Endodermal cell (in vitro differentiated cells): ENCODE measurements at places on chromosomes 2 and 18. TPM values are rescaled to one million over a fixed set of nuclear protein-coding genes. Genes with fewer than 3 reads are reported as not detected.

Gene TMEM198
- 3.9 and 4.1 TPM in 2 replicates for total RNA-seq

Gene SH3RF3
- 0.99 to 1.5 TPM (median 1.4 TPM) in 3 replicates for total RNA-seq

Gene ADAM23
- total RNA-seq = 18.1 to 29.1 TPM (median 25.4 TPM) in 3 replicates

Gene DYNAP
- total RNA-seq = not detected in 3 replicates

GRCh38 chr2:72124376-72124775 is 23.3 kb downstream of the CYP26B1 start:
- H3K27ac ChIP-seq = no peak overlapping the region
- H3K27me3 ChIP-seq = peaks cover 16% of the 10 kb centered on the region
- DNase-seq = no peak
- H3K4me3 ChIP-seq = no peak overlapping the region
- no peaks in the 10 kb centered on the region for H3K4me1 ChIP-seq

GRCh38 chr2:218867900-218868299 is 8.3 kb downstream of the WNT6 start:
- H3K27ac ChIP-seq = no peak overlapping the region
- no peaks in the 10 kb centered on the region for H3K36me3 ChIP-seq
- no peaks in the 10 kb centered on the region for H3K4me1 ChIP-seq
- no peak for DNase-seq
- peaks cover 95% of the 10 kb centered on the region for H3K27me3 ChIP-seq
- no peak overlapping the region for H3K4me3 ChIP-seq

GRCh38 chr2:18860179-18860578 is 270.8 kb upstream of the NT5C1B start:
- H3K4me3 ChIP-seq = no peak overlapping the region
- DNase-seq = no peak
- peaks cover 27% of the 10 kb centered on the region for H3K27me3 ChIP-seq
- no peaks in the 10 kb centered on the region for H3K4me1 ChIP-seq
- no peak overlapping the region for H3K27ac ChIP-seq
- H3K36me3 ChIP-seq = no peaks in the 10 kb centered on the region

GRCh38 chr2:237693291-237693994 is 66.1 kb downstream of the LRRFIP1 start:
- peaks cover 4% of the 10 kb centered on the region for H3K4me1 ChIP-seq
- DNase-seq = no peak
- peaks cover 21% of the 10 kb centered on the region for H3K36me3 ChIP-seq
- no peak overlapping the region for H3K27ac ChIP-seq
- H3K27me3 ChIP-seq = no peaks in the 10 kb centered on the region
- H3K4me3 ChIP-seq = peak overlapping the region; percentile 88

DNA sequence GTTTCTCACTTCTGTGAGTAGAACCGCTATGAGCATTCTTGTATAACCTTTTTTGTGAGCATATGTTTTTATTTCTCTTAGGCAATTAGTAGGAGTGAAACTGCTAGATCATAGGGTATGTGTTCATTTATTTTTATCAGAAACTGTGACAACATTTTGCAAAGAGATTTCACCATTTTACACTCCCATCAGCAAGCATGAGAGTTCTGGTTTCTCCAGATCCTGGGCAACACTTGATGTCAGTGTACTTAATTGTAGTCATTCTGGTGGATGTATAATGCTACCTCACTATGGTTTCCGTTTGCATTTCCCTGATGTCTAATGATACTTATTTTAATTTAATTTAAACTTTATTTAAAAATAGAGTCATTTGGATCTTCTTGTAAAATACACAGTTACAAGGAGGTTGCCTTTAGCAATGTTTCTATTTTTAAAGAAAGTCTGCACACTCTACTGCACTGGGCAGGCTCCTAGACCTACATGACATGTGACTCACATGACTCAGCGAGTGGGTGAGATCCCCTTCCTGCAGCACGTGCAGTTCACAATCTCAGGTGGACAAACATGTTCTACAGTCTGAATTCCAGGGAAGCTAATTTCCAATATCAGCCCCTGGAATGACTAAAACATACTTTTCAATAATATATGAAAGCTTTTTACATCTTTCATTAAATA is 127.0 kb upstream of the BCL2L11 start:
- DNase-seq = no peak
- H3K4me3 ChIP-seq = no peak overlapping the region
- no peaks in the 10 kb centered on the region for H3K36me3 ChIP-seq
- H3K27ac ChIP-seq = no peak overlapping the region
- no peaks in the 10 kb centered on the region for H3K27me3 ChIP-seq

DNA sequence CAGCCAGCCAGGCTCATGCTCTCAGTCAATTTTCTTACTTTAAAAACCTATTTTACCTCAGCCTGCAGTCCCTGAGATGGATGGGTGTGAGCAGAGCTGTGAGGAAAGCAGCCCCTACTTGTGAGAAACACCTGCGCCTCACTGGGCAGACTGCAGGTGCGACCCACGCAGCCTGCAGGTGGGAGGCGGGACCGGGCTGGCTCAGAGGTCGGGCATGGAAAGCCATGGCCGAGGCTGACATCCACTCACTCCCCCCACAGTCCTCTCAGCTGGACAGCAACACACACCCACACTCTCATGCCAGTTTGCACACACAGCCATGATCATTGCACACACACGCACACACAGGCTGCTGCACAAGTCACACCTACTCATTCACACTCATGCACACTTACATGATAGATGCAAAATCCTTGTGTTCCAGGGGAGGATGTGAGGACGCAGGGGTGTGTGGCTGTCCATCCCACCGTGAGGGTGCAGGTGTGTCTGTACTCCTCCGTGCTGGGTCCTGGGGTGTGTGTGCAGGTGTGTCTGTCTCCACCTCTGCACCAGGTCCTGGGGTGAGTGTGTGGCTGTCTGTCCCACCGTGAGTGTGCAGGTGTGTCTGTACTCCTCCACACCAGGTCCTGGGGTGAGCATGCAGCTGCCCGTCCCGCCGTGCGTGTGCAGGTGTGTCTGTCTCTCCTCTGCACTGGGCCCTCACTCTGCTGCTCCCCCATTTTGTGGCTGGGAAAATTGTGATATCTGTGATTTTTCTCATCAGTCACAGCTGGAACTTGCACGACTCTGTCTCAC is 166.5 kb downstream of the RTP5 start:
- H3K27ac ChIP-seq = no peak overlapping the region
- H3K36me3 ChIP-seq = no peaks in the 10 kb centered on the region
- no peaks in the 10 kb centered on the region for H3K4me1 ChIP-seq
- no peak overlapping the region for H3K4me3 ChIP-seq
- H3K27me3 ChIP-seq = peaks cover 7% of the 10 kb centered on the region
- peak; percentile 41 for DNase-seq

GRCh38 chr2:32210767-32211408 is 45.2 kb downstream of the SLC30A6 start:
- no peak for DNase-seq
- no peak overlapping the region for H3K27ac ChIP-seq
- peaks cover 36% of the 10 kb centered on the region for H3K36me3 ChIP-seq
- no peaks in the 10 kb centered on the region for H3K27me3 ChIP-seq
- H3K4me1 ChIP-seq = no peaks in the 10 kb centered on the region

DNA sequence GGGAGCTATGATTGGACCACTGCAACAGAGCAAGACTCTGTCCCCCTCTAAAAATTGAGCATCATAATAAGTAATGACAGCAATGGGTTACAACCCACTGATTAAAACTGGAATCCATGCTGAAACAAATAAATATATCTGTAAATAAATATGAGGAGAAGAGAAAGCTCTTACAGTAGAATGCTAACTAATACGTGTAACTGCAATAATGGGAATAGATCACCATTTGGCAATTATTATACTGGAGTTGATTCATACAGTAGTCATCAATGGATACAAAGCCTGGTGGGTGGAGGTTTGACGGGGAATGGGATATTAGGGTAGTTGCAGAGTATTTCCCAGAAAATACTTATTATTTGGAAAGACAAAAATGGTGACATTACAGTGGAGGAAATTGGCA is 6.1 kb upstream of the INO80B start:
- H3K4me3 ChIP-seq = no peak overlapping the region
- DNase-seq = no peak
- peaks cover 7% of the 10 kb centered on the region for H3K4me1 ChIP-seq
- no peak overlapping the region for H3K27ac ChIP-seq
- no peaks in the 10 kb centered on the region for H3K27me3 ChIP-seq

DNA sequence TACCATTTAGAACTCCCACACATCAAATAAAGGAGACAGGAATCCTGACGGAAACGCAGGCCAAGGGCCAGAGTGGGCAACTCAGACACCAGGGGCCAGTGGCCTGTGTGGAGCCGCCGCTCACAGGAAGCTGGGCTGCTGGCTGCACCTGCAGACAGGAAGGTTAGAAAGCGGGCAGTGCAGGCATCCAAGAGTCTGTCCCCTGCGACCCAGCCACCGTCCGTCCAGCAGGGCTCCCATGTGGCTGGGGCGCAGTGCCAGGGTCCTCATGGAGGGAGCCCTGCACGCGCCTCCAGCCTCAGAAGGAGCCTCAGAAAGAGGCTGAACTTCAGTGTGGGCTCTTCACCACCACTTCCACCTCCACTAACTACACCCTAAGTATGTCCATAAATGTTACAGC is 2.5 kb upstream of the ANO7 start:
- H3K27ac ChIP-seq = no peak overlapping the region
- no peak for DNase-seq
- H3K27me3 ChIP-seq = no peaks in the 10 kb centered on the region
- peaks cover 6% of the 10 kb centered on the region for H3K4me1 ChIP-seq
- no peaks in the 10 kb centered on the region for H3K36me3 ChIP-seq

GRCh38 chr2:125004106-125004800 is 979.2 kb downstream of the CNTNAP5 start:
- no peaks in the 10 kb centered on the region for H3K4me1 ChIP-seq
- no peak overlapping the region for H3K27ac ChIP-seq
- no peak for DNase-seq
- H3K4me3 ChIP-seq = no peak overlapping the region
- H3K27me3 ChIP-seq = no peaks in the 10 kb centered on the region

DNA sequence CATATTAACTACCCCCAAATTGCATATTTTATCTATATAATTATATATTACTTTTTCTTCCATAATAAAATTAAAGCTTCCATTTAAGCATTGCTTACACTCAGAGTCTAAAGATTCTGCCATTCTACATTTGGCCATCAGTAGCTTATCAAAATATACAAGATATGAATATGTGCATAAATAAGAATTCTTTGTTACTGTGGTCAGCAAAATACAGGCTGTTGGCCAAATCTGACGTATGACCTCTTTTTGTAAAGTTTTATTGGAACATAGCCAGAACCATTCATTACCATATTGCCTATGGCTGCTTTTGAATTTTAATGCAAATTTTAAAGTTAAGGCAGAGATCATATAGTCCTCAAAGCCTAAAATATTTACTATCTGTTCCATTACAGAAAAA is 643.9 kb upstream of the VRK2 start:
- no peak overlapping the region for H3K4me3 ChIP-seq
- DNase-seq = no peak
- no peaks in the 10 kb centered on the region for H3K27me3 ChIP-seq
- H3K36me3 ChIP-seq = no peaks in the 10 kb centered on the region
